ENCODE measurements at places on chromosomes 7 and 10.
A peak's percentile ranks its signal among the peaks of the same experiment; 100 is the strongest.

- DNase-seq: peak; percentile 0
Measured at GRCh38 chr7:145543242-145543641, 573.4 kb upstream of the CNTNAP2 start.

DNA sequence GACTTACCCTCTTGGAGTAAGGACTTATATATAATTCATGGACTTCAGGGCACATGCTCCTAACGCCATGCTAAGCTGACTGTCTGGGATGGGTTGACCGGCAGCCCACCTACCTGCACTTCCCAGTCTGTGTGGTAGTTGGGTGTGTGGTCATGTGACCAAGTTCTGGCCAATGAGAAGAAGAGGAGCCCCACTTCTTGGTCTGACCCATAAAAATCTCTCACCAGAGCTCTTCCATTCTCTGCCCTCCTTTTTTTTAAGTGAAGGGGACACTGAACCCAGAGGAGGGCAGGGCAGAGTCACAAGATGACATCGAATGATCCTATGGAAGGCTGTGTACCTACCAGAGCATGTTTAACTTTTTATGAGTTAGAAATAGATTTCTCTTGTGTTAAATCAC lies 370.1 kb downstream of the FRMD4A start:
- no peak for DNase-seq

- DNase-seq: no peak
Measured at GRCh38 chr10:121063744-121064143, 212.6 kb downstream of the WDR11 start.

DNA sequence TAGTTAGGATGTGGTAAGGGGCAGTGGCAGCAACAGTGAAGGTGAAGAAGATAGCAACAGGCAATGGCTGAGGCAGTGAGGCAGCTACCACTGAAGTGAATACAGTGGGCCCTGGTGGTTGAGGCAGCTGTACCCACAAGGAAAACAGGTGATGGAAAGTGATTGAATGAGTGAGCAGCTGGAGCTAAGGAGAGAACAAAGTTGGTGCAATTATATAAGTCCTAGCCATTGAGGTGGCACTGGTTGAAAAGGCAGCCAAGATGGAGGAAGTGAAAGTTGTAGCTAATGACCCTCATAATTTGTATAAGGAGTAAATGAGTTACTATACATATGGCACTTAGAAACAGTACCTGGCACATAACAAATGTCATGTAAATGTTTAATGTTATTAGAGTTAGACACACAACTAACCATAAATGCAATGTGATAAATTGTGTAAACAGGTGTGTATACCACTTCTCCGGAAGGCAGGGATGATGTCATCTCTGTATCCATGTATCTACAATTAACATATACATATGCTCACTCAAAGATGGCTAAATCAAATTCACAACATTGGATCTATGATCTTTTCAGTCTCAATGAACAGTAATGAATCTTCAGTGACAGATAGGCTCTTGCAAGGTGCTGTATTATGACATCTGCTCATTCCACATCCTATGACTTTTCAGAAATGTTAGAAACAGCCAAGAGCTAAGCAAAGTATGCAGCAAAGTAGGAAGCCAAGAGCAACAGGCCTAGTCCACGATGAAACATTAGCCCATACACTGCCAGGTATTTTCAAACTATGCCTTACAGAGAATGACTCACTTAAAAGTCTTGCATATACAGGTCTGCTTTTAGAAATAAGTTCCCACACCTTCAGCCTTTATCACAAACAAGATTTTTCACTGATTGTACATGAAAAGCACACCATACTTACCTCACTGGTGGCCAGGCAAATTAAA lies 10.7 kb downstream of the XPNPEP1 start:
- DNase-seq: no peak

DNA sequence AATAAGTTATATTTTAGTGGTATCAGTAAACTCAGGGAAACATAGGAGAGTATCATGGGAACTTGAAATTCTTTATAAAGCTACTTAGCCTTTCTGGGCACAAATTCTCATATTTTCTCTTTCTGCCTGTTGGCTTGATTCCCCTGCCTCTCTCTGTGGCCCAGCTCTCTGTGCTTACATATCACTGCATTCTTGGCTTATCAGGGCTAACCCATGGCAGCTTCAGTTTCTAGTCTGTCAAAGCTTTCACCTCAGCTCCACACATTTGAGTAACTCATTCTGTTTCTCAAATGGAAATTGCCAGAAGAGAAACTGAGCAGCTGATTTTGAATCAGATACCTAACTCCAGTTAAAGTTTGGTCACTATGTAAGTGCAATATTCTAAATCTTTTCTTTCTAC lies 713.1 kb downstream of the DNAJB9 start:
- no peak for DNase-seq

DNA sequence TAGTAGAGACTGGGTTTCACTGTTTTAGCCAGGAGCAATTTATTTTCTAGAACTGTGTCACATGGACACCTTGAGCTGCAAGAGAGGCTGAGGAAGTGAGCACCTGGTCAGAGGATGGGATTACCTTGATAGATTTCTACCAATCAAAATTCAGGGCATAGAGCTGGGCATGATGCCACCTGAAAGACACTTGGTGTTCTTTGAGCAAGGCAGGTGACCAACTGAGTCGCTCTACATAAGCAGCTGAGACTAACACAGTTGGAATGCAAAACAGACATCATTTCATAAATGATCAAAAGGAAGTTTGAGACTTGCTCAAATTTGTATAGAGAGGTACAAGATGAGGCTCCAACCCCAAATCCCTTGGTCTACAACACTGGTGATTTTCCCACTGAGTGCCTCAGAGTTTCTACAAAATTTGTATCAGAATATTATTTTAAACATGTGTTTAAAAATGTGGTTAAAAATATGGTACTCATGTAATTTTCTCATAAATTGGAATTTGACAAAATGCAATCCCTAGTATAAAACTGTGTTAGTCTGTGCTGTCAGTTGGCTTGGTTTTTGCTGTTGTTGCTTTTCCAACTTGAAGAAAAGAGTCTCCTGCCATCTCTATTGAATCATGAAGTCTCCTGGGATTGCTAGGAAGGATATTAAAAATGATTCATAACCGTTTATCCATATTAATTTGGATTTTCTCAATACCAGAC lies 156.4 kb upstream of the MDFIC start:
- no peak for DNase-seq
